ENCODE measurements at places on chromosomes 12 and 14. TPM values are rescaled to one million over a fixed set of nuclear protein-coding genes. Genes with fewer than 3 reads are reported as not detected.

GRCh38 chr12:88994537-88994936 is 357.8 kb downstream of the DUSP6 start:
- DNase-seq = no peak

- no peak for DNase-seq
Measured at GRCh38 chr14:77148510-77149231, 7.1 kb upstream of the ZDHHC22 start.

- no peak for DNase-seq
Measured at GRCh38 chr14:38705220-38705619, 397.8 kb downstream of the SEC23A start.

SERPINA9 gene
- total RNA-seq = not detected

KRT2 gene
- not detected for total RNA-seq

SUSD6 gene
- 20.8 TPM for total RNA-seq
